ENCODE measurements at places on chromosomes 6 and 20.

DNA sequence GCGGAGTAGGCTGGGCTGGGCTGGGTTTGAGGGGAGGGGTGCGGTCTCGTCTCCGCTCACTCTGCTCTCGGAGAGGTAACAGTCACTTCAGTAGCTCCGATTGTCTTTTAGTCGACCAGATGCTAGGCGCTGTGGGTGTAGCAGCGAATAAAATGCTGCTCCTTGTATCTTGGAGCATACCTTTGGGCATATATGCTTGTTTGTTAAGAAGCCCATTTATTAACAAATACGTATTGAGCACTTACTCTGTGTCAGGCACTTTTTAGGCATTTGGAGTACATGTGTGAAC lies 545 bp downstream of the ACTR5 start:
- DNase-seq: peak; percentile 10

GRCh38 chr6:6525933-6526332 lies 62.6 kb upstream of the LY86 start:
- no peak for DNase-seq

- no peak for DNase-seq
Observed at GRCh38 chr20:20223981-20224380, 143.9 kb upstream of the INSM1 start.

GRCh38 chr6:52417675-52418111 lies 2.4 kb upstream of the EFHC1 start:
- DNase-seq: no peak

DNA sequence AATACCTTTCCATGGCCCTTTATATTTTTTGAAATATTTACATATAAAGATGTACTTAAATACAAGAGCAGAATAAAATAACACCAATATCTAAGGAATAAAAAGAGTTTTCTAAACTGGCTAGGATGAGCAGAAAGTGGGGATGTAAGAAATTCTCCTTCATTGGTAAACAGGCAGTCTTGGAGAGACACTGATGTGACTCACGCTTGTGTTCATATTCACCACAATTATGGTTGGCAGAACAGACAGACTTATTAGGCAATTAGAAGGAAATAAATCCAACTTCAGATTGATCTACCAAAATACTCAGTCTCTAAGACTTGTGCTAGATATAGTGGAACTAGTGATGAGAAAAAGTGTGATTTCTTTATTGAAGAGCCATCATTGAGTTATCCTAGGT lies 463.7 kb downstream of the CDC5L start:
- no peak for DNase-seq

DNA sequence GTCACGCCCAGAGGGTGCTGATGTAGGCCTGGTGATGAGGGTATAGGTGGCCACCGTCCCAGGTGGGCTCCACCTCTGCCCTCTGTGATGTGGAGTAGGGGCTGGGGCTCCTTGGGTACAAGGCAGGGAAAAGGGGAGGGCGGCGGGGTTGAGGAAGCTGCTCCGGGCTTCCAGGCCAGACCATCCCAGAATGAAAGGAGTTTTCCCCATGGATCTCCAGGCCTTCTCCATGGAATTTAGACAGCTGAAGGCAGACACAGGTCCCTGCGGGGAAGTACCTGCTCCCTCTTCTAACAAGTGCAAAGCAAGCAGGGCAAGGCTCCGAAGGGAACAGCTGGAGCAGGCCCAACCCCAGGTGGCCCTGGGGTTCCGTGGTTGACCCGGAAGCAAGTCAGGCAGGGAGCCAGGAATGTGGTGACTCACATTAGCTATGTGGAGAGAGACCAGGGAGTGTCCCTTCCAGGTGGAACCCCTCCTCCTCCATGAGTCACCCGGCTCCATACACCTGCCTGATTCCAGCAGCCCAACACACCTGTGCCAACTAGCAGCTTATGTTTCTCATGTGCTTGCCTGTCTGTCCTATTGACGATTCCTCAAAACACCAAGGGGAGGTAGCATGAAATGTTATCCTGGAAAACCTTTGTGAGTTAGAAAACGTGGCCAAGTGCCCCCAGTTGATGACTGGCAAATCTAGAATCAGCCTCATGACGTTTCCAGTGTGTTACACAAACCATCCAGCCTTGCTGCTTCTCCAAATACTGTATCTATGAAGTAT lies 59.7 kb upstream of the SNX9 start:
- peak; percentile 24 for DNase-seq

DNA sequence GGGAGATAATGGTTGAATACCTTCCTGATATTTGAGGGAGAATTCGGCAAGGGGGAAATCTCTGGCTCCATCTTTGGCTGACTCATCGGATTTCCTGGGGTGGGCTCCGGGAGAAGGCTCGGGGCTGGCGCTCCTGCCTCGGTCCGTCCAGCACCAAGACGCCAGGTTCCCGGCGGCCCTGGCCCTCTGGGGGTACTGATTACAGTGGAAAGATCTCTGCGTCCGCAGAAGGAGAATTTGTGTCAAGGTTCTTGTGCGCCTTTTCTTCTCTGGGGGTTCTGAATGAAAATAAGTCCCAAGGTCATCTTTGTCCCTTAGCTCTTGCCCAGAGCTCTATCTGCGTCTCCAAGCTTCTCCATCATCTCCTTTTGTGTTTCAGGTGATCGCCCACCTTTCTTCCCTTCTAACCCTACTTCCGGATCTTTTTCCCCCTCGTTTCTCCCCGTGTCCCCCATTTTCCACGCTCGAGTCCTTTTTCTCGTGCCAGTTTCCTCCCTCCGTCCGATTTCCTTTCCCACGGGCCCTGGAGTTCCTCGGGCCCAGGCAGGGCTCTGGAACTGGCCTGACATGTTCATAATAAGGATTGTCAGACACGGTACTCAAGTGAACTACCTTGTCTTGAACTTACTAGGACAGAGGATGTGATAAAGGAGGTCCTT lies 11.6 kb downstream of the NRN1 start:
- DNase-seq: no peak

GRCh38 chr6:76771059-76771634 lies 692.1 kb downstream of the HTR1B start:
- no peak for DNase-seq

GRCh38 chr6:160221423-160221822 lies 37.2 kb downstream of the SLC22A2 start:
- no peak for DNase-seq

DNA sequence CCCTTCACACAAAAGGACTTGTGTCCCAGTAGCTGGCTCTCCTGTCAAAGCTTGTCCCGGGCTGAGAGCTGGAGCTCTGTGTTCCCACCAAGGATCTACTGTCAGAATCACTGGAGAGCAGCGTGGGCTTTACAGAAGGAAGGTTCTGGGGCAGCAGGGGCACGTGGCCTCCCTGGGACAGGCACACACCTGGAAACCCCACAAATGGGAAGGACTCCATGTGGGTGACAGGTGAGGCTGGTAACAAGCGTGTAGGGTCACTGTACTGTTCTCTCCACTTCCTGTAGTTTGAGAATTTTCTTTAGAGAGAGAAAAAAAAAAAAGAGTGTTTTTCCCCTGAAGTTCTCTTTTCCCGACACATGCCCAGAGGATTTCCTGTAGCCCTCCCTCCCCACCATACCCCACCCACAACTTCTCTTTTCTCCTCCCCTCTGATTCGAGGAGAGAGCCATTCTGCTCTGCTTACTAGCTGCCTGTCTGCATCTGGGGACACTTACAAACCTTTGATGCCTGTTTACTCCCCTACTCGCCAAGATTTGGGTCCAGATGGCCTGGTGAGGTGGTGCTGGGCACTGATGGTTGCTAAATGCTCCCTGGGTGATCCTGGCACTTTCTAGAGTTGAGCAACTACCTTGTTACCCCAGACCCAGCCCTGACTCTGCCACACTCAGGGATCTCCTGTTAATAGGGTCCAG lies 84.1 kb upstream of the SIRPA start:
- DNase-seq: no peak

- no peak for DNase-seq
Observed at GRCh38 chr20:15927893-15928650, 645.2 kb downstream of the KIF16B start.

DNA sequence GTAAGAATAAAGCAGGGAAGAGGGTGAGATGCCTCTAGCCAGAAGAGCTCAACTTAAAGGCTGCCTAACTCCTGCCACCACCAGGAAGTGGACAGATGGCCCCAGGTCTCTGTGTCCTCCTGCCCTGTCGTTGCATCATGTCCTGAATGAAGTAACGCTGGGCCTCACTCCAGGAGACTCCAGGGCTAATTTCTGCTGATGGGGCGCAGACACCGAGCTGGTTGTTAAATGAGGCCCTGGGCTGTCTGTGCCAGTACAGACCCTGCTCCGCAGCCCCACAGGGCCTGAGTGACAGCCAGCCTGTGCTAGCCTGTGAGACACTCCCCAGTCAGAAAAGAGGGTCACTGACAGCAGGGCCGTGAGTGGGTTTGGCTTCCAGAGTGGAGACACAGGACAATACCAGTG lies 6.5 kb downstream of the IP6K3 start:
- no peak for DNase-seq

DNA sequence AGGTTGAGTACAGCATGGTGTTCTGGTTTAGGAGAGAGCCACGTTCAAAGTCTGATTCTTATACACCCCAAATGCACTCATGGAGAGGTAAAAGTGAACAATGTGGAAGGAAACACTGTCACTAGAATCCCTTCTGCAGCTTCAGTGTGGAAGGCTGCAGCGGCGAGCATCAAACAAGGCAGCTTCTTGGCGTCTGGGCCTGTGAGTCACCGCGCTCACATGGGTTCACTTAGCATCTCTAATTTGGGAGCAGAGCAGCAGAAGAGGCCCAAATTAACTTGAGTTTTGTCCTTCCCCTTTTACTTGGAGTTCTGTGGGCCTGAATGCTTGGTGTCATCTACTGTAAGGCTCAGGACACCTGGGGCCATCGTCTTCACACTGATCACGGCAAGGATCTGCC lies 10.9 kb upstream of the E2F1 start:
- no peak for DNase-seq

DNA sequence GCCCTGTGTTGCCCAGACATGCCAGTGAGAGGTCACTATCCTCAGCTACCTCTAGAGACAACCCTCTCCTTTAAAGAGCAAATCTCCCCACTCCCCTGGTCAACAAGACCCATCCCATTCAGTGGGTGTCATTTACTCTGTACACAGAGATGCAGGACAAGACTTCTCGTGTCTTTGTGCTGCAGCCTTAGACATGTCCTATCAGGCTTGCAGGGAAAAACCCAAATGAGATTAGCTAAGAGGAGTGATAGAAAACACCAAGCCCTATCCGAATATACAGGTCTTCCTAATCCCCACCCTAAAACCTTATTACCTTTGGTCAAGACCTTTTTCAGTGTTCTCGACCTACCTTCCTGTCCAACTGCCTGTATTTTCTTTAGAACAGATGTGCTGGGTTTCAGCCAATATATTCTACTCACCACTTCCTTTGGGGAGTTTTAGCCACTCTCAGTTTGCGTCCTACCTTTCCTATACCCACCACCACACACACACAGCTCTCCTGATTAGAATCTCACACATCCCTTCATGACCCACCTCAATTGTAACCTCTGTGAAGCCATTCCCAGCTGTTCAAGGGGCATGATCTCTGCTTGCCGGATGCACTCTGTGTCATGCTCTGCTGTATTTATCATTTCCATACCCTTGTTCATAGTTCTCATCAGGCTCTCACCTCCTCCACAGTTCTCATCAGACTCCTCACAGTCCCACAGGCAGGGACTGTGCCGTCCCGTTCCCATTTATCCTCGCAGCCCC lies 39.7 kb downstream of the TRAM2 start:
- no peak for DNase-seq

- peak; percentile 46 for DNase-seq
Observed at GRCh38 chr6:25042036-25042521, 106.3 kb upstream of the RIPOR2 start.

DNA sequence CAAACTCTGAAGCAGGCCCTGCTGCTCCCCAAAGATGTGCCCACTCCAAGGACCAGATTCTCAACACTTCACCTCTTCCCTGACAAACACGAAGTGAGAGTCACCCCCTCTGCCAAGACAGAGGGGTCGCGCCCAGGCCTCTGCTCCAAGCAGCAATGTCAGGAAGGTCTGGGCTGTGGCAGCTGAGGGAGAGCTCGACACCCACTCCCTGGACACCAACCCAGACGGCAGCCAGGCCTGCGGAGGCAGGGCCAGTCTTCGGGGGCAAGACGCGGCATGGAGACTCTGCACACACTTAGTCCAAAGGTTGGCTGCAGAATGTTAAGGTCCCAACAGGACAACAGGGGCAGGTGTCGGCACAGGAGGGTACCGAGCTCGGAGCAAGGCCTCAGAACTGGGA lies 144.2 kb downstream of the DLL1 start:
- DNase-seq: no peak

DNA sequence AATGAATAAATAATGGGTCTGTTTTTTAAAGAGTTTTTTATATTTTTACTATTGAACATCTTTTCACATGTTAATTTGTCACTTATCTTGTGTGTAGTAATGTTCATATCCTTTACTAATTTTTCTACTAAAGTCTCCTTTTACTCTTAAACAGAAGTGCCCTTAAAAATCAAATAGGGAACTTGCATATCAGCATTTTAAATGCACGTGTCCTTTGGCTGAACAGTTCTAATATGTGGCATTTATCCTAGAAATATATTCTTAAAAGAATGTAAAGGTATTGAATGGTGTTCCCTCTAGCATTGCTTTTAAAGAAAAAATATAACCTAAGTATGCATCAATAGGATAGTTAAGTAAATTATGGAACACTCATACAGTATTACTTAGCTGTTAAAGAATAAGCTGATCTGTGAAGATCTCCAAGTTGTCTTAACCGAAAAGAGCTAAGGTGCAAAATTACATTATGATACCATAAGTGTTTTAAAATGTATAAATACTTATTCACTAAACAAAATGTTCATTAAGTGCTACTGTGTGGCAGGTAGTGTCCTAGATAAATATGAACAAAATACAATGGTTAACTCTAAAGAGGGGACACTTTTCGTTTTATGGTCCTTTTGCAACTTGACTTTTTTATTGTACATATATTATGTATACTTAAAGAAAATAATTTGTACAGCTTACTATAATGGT lies 631 bp upstream of the PGBD1 start:
- DNase-seq: no peak

DNA sequence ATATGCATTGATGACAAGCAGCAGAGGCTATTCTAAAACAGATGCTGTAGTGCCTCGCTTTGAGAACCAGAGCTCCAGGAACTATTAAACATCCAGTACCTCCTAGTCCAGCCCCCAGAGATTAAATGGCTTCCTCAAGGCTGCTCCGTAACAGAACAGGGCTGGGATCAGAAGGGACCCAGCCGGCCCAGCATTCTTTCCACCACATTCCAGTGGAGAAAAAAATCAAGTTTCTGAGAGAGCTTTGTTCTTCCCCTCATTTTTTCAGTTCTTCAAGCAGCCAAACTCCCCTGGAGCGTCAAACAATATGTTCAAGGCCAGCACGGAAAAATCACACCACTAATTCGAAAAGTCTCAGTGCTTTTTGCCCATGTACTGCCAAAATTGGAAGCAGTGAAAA lies 5.8 kb upstream of the STMND1 start:
- DNase-seq: no peak

- DNase-seq: no peak
Observed at GRCh38 chr6:30725713-30726505, 5.8 kb downstream of the TUBB start.

- no peak for DNase-seq
Observed at GRCh38 chr6:106525107-106525881, 104.0 kb downstream of the RTN4IP1 start.

GRCh38 chr6:149842331-149842730 lies 21.8 kb downstream of the LRP11 start:
- DNase-seq: no peak

- no peak for DNase-seq
Observed at GRCh38 chr6:131084982-131085381, 21.9 kb upstream of the EPB41L2 start.

- no peak for DNase-seq
Observed at GRCh38 chr20:64173116-64173515, 8.9 kb downstream of the MYT1 start.

- DNase-seq: no peak
Observed at GRCh38 chr20:23079016-23079351, 7.1 kb downstream of the CD93 start.
